Regular cardiac myocyte (primary cell): ENCODE measurements at places on chromosomes 1 and 21. TPM values are rescaled to one million over a fixed set of nuclear protein-coding genes. Genes with fewer than 3 reads are reported as not detected.

S100A7 gene
- total RNA-seq, result not detected in 2 replicates

PRAMEF18 gene
- total RNA-seq, result not detected in 2 replicates

CFAP74 gene
- not detected in 2 replicates for total RNA-seq

TLR5 gene
- total RNA-seq, result 0.28 and 0.58 TPM in 2 replicates

LMX1A gene
- not detected in 2 replicates for total RNA-seq
